ENCODE measurements at places on chromosomes 3 and 15.

DNA sequence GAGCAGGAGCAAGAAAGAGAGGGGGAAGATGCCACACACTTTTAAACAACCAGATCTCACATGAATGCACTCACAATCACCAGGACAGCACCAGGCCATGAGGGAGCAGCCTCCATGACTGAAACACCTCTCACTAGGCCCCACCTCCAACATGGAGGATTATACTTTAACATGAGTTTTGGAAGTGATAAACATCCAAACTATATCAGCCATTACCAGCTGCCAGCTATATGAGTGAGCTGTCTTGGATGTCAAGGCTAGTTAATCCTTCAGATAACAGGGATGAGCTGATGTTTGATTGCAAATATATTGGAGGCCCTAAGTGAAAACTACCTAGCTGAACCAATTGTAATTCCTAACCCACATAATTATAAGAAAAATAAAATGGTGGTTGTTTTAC, 108.4 kb upstream of the DCBLD2 start:
- DNase-seq: no peak

DNA sequence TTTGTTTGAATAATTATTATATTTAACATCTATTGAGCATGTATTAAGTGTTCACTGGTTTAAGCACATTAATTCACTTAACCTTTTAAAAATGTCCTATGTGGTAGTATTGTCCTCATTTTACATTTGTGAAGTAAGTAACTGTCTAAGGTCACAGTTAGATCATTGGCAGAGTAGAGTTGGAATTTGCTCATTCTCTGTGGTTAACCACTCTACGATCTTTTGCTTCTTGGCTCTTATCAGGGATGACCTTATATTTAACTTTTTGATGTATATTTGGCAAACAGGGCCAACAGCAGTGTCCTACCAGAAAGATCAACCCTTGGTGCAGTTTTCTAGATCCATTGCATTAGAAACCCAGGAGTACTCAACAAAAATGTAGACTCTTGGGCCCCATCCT, 34.0 kb downstream of the PXK start:
- peak; percentile 6 for DNase-seq

GRCh38 chr15:86076468-86076867, 3.2 kb upstream of the AGBL1 start:
- DNase-seq: no peak

DNA sequence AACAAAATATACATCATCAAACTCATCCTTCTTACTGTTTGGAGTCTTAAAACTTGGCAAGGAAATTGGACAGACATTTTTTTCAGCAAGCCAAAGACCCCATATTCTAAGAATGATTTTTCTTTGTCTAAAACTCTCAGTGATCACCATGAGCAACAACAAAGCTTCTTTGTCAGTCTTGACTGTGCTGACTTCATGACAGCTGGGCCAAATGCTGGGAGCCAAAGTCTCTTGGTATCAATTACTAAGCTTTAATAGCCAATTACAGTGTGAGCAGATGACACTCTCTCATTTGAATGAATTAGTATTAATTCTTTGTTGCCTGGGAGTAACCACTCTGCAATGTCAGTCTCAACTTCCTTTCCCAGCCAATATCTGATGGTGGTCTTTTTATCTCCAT, 48.1 kb upstream of the GK5 start:
- no peak for DNase-seq

DNA sequence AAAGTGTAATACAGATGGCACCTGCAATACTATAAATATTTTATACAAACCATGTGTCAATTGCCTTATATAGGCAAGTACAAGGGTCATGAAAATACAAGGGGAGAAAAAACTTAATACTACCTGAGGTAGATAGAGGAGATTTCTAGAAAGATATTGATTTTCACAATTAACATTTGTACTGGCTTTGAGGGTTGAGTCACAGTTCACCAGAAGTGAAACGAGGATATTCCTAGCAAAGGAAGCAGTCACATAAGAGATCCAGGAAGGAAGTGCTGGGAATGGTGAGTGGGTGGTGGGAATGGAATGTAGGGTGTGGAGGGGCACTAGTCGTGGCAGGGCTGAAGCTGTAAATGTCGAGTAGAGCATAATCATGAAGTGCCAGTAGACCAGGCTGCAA, 108.7 kb downstream of the P2RY1 start:
- no peak for DNase-seq

DNA sequence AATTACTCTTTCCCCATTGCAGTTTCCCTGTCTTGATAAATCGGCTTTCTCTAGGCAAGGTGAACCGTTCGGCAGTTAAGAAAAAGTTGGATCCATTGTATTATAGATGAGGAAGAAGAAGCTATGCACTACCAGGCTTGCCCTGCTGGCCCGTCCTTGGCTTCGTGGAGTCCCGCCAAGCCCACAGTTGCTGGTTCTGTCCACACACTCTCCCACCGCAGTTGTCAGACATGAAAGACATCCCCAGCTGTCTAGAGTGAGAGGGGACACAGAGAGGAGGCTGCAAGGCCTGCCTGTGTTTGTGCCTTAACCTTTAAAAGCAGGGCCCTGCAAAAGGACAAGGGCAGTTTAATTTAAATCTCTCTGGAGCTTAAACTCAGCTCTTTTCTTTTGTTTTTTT, 47.2 kb upstream of the PLCL2 start:
- DNase-seq: no peak

DNA sequence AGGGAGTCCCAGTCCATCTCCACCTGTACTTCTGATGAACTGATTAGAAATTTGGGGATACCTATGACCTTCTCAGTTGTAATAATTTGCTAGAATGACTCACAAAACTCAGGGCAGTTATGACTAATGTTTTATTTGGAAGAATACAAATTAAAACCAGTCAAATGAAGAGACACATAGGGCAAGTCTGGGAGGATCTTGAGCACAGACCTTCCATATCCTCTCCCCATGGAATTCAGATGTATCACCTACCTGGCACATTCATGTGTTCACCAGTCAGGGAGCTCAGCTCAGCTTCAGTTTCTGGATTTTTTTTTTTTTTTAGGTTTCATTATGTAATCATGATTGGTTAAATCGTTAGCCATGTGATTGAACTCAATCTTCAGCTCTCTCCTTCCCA, 247.7 kb downstream of the VGLL3 start:
- no peak for DNase-seq

DNA sequence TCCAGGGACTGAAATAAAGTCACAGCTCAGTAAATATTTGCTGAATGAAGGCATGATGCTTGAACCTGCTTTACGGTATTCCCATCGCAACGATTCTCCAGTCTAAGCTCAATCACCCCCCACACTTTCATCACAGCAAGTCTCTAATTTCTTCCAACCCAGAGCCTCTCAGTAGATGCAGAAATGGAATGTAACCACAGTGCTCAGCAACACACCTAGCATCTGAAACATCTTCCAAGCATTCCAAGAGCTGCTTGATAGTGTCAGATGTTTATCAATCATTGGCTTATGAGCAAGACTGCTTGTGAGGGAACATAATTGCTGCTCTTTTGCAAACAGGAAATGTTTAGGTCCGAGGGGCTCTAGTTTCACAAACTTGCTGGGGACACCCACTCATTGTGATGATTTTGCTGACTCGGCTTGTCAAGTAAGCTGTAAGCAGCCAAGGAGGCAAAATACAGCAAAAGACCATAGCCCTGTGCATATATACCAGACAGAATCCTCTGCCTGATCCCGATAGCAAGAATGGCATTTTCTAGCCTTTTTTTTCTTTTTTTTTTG, 751.2 kb downstream of the NR2F2 start:
- DNase-seq: no peak

DNA sequence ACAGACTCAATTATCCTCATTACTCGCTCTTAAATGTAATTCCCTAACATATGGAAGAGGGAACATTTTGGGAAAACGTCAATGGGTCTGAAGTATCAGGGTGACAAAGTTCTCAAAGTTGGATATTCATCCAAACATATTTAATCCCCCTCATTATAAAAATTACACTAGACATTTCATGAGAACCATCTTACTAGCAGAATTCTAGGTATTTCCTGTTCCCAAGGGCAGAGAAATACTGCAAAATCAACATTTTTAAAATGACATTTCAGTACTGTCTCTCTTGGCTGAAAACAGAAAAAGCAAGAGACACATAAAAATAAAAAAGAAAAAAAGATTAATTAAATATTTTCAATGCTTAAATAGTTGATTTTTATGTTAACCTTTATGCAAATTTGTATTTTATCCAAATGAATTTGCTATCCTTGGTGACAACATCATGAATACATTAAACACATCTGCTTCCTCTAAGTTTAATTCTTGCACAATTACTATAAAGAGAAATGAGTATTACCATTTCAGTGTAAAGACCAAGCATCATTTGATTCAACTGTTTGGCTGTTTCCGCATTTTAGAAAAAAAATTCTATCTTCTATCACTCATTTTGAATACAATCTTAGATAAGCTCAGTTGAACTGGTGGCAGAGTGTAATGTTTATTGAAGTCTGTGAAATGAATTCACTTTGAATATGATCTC, 114.8 kb upstream of the COL8A1 start:
- DNase-seq: no peak
